ENCODE measurements at places on chromosomes 1 and 21. TPM values are rescaled to one million over a fixed set of nuclear protein-coding genes. Genes with fewer than 3 reads are reported as not detected.
A peak's percentile ranks its signal among the peaks of the same experiment; 100 is the strongest.

DNA sequence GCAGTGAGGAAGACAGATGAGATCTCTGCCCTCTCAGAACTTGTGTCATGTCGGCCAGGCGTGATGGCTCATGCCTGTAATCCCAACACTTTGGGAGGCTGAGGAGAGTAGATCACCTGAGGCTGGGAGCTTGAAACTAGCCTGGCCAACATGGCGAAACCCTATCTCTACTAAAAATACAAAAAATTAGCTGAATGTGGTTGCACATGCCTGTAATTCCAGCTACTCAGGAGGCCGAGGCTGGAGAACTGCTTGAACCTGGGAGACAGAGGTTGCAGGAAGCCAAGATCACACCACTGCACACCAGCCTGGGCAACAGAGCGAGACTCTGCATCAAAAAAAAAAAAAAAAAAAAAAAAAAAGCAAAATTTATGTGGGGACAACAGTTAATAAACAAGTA lies 40.9 kb upstream of the RALGPS2 start:
- no peak for DNase-seq

DNA sequence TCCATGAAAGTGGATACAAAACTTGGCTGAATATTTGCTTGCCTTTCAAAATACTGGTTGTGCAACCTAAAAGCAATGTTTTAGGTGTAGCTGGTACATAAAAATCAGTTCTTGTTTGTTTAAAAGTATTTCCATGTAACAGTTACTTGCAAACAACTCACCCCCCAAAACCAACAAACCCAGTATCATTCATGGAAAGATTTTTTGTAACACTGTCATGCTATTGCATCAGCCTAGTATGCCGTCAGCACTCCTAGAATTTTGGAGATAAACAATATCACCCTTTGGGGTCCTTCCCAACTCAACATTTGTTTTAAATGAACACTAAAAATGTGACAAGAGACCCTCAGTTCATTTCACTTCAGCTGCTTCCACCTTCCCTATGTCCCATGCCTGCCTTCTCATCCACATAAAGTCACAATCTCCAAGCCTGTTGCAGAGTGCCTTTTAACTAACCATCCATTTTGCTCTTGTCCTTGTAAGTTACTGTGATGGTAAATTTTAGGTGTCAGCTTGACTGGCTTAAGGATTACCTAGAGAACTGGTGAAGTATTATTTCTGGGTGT lies 425.3 kb downstream of the DUSP10 start:
- peak; percentile 52 for DNase-seq

DNA sequence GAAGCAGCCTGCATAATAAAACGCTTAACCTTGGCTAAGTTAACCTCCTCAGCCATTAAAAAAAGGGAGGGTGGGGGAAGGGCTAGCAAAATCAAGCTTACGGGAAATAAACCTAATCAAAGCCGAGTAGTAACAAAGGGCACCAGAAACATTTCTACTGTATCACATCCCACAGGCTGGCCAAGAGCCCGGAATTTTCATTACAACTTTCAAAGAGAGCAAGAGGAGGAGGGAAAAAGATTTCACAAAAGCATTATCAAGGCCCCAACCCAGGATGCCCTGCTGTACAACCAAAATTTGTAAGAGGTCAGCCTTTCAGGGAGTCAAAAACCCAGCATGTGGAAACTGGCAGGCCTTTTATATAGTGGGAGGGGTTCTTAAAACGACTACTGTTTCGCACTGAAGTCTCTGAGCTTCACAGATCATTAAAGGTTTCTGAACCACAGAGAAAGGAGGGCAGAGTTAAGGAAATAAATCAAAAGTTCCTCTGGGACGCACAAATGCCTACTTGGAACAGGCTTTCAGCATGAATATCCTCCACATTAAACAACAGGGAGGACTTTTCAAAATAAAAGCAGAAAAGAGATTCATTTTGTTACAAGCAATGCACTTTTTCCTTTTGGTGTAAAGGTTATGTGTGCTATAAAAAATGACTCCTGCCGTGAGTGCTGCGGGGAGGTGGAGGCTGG lies 90.4 kb downstream of the SLC45A1 start:
- DNase-seq, result peak; percentile 52

GRCh38 chr1:26538480-26539412 lies 9.2 kb downstream of the RPS6KA1 start:
- DNase-seq, result peak; percentile 33

The TMEM240 gene
- 3.7 TPM for total RNA-seq

The MR1 gene
- 43.6 TPM for total RNA-seq

GRCh38 chr1:40676501-40676900 lies 11.0 kb upstream of the RIMS3 start:
- DNase-seq, result no peak

DNA sequence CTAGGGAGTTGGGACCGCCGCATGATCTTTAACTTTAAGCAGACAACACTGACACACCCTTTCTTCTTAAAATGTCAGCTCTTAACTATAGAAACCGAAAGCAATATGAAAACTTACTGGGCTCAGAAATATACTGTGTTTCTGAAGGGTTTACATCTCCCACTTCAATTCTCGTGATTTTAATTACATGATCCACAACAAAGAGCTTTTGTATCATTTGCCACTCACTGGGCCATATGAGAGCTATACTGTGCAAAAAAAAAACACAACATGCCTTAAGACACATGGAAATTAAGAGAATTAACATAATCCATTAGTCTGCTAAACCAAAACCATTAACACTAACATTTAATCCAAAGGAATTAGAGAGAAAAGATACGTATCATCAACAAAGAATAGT lies 35.0 kb upstream of the RAP1GAP start:
- no peak for DNase-seq

The KCNJ9 gene
- not detected for total RNA-seq

The GIPC2 gene
- total RNA-seq, result 0.56 TPM

- DNase-seq, result no peak
These were observed 187.9 kb downstream of the VAV3 start for GRCh38 chr1:107776900-107777663.

DNA sequence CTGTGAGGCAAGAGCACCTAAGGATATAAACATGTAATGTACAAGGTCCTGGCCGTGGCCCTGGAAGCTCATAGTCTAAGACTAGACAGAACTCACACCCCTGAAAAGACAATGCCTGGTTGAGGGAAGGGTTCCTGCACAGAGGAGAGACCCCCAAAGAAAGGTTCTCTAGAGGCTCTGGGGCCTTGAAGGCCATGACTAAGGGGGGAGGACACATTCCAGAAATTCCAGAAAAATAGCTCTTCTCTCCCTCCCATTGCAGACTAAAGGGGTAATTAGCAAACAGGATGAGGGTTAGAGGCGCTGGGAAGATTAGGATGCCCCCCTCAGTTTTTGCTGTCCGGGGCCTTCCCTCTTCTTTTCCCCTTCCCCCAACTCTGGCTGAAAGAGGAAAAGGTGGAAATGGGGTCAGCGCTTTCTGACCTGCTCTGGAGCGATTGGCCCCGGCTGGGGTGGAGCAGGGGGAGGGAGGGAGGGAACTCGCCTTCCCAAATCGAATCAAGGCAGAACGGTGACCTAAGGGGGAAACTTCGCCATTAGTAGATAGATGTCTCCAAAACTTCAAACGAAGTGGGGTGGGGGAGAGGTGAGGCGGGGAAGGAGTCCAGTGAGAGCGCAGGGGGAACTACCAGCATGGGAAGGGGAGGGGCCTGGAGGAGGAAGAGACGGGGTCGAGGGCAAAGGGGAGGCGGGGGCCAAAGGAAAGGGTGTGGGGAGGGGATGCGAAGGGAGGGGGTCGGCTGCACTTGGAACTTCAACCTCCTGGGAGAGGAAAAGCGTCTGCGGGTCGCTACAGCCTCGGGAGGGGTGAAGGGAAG lies 11.8 kb downstream of the PAX7 start:
- no peak for DNase-seq

DNA sequence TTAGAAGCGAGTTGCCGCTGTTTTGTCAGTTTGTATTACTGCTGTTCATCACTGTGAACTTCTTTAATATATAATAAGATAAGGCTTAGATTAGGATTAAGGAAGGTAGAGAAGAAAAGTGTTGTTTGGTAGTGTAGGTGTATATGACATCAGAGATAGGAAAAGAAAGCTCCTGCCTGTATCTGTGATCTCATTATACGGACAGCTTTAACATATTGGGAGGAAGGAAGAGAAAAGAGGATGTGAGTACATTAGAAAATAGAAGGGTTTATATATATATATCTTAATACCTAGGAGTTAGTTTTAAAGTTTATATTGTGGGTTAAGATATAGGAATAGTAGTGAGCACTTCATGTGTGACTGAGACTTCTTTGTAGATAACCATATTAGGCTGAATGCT lies 71.0 kb downstream of the RALGPS2 start:
- no peak for DNase-seq

The NEXN gene
- total RNA-seq, result 61.2 TPM

GRCh38 chr1:153608742-153609584 lies 4.0 kb downstream of the S100A16 start:
- DNase-seq, result peak; percentile 97

GRCh38 chr1:15106608-15107007 lies 46.9 kb upstream of the TMEM51 start:
- DNase-seq, result no peak

The LENEP gene
- total RNA-seq, result not detected

DNA sequence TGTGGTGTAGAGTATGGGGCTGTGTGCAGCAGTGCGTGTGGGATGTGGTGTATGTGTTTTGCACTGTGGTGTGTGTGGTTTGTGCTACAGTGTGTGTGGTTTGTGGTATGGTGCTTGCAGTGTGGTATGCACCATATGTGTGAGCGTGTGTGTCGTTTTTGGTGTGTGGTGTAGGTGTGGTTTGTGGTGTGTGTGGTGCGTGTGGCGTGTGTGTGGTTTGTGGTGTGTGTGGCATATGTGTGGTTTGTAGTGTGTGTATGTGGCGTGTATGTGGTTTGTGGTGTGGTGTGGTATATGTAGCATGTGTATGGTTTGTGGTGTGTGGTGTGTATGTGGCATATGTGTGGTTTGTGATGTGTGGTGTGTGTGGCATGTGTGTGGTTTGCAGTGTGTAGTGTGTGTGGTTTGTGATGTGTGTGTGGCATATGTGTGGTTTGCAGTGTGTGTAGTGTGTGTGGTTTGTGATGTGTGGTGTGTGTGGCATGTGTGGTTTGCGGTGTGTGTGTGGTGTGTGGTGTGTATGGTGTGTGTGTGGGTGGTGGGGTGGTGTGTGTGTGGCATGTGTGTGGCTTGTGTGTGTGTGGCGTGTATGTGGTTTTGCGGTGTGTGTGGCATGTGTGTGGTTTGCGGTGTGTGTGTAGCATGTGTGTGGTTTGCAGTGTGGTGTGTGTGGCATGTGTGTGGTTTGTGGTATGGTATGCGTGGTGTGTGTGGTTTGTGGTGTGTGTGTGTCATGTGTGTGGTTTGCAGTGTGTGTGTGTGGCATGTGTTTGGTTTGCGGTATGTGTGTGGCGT lies 53.5 kb upstream of the TRAPPC10 start:
- no peak for DNase-seq

GRCh38 chr1:978835-979743 lies 2.8 kb downstream of the PERM1 start:
- no peak for DNase-seq

Data from HFFc6 (cell line).